ENCODE measurements at places on chromosomes 3 and 15.
A peak's percentile ranks its signal among the peaks of the same experiment; 100 is the strongest.

DNA sequence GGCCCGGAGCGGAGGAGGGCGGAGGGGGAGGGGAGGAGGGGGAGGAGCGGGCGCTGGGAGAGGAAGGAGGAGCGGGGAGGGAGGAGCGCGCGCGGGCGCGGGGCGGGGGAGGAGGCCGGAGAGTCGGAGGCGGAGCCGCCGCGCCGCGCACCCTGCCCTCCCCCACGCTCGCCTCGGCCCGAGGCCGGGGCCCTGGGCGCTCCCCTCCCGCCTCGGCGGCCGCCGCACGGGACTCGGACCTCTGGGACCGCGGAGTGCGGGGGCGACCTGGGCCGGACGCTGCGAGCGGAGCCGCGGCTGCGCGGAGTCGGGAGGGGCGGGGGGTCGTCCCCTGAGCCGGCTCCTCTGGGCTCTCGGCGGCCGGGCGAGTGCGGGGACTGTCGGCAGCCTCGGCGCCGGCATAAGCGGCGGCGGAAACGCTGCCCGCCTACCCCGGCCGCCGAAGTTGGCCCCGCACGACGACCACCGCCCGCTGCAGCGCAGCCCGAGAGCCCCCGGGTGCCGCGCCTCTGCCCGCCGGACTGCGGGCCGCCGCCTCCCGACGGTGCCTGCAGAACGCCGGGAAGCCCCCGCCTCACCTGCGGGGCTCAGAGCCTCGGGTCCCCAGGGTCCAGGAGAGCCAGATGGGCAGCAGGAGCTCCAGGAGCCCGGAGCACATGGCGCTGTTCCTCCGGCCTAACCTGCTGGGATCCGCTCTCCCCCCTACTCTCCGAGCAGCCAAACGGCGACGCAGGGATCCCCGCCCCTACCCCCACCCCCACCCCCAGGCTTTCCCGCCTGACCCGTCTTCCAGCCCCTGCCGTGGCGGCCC lies 406 bp upstream of the GABRB3 start:
- DNase-seq, result peak; percentile 88

DNA sequence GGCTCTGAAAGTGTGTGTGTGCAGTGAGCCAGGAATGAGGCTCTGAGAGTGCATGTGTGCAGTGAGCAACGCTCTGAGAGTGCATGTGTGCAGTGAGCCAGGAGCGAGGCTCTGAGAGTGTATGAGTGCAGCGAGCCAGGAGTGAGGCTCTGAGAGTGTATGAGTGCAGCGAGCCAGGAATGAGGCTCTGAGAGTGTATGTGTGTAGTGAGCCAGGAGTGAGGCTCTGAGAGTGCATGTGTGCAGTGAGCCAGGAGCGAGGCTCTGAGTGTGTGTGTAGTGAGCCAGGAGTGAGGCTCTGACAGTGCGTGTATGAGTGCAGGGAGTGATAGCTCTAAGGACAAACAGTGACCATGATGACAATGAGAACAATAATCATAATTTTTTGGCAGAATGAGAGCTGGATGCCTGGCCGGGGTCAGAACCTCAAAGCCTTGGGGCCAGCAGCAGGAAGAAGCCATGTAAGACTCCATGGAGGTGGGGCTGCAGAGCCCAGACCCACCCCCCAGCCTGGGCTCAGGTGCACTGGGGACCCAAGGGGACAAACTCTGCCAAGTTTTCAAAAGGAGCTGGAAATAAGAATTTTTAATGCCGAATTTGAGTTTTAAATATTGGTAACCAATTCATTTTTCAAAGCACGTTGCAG lies 85.7 kb upstream of the PRR20G start:
- DNase-seq, result no peak

GRCh38 chr15:89776274-89777072 lies at the start of gene MESP2:
Gene MESP2, plus strand, starts transcription at chr15:89776332. Its CDS starts 26 bp downstream, at chr15:89776358.
- no peak for DNase-seq

GRCh38 chr3:192244591-192244990 lies 482.8 kb downstream of the FGF12 start:
- DNase-seq, result no peak

- DNase-seq, result no peak
These were observed 15.1 kb upstream of the RFTN1 start for GRCh38 chr3:16528581-16528993.

GRCh38 chr15:38688761-38689160 lies 124.1 kb upstream of the RASGRP1 start:
- no peak for DNase-seq

GRCh38 chr3:16807391-16807790 lies 77.4 kb upstream of the PLCL2 start:
- no peak for DNase-seq

- no peak for DNase-seq
These were observed 113.9 kb downstream of the DGKG start for GRCh38 chr3:186247821-186248814.

DNA sequence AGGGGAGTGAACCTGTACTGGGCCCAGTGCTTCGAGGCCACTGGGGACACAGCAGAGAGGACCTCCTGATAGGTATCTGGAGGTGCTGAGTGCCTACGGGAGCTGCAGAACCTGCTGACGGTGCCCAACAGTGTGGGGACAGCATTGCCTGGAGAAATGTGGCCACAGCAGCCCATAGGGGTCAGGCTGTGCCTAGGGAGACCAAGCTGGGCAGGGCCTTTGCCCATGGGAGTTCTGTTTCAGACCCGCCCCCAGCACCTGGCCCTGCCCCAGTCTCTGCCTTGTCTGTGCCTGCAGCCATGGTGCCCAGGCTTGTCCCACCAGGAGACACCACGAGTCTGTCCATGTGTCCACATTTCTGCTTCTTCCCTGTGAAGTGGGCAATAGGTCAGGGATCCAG lies 15.3 kb upstream of the RPL32 start:
- DNase-seq, result no peak

- DNase-seq, result peak; percentile 23
These were observed 18.5 kb downstream of the CPNE4 start for GRCh38 chr3:132016061-132017041.

GRCh38 chr3:130935761-130936492 lies 42.0 kb downstream of the ATP2C1 start:
- DNase-seq, result no peak

GRCh38 chr3:102400142-102400541 lies 34.7 kb upstream of the ZPLD1 start:
- DNase-seq, result peak; percentile 23

- no peak for DNase-seq
These were observed 85.7 kb downstream of the SLMAP start for GRCh38 chr3:57841818-57842217.

DNA sequence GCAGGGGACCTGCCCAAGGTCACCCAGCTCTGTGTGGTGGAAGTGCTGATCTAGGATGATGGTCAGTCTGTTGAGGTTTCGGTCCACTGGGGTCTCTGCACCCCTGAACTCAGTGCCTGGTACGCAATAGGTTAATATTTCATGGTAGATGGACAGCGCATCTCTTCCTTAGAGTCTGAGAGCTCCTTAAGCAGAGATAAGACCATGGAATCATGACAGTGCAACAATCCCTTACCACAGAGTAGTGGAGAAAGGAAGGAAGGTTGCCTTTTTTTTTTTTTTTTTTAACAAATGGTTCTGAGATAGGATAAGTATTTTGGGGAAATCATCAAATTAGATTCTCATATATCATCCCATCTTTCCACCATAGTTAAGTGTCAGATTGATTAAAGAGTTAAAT lies 79.8 kb upstream of the SLC6A1 start:
- no peak for DNase-seq

DNA sequence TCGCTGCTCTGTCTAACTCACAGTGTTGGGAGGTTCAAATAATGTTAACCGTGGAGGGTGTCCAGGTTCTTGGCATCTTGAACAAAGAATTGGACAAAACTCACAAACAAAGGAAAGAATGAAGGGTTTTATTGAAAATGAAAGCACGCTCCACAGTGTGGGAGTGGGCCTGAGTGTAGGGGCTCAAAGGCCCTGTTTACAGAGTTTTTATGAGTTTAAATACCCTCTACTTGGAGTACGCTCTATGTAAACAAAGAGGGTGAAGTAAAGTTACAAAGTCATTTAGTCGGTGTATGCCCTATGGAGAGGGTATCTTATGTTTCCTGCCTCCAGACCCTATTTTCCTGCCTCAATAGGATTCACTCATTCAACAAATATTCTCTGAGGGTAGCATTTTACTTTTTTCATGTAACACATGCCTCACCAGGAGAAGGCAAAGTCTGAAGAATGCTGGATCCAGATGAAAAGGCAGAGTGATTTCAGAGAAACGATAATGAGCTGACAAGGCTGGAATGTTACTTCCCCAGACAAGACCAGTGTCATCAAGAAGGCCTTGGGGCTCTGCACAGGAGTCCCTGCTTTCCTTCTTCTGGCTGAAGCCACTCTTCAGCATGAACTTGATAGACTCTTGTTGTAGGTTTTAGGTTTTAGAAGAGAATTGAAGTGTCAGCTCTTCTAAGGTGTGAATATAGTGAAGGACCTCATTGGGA lies 163.6 kb downstream of the FAM43A start:
- DNase-seq, result no peak

DNA sequence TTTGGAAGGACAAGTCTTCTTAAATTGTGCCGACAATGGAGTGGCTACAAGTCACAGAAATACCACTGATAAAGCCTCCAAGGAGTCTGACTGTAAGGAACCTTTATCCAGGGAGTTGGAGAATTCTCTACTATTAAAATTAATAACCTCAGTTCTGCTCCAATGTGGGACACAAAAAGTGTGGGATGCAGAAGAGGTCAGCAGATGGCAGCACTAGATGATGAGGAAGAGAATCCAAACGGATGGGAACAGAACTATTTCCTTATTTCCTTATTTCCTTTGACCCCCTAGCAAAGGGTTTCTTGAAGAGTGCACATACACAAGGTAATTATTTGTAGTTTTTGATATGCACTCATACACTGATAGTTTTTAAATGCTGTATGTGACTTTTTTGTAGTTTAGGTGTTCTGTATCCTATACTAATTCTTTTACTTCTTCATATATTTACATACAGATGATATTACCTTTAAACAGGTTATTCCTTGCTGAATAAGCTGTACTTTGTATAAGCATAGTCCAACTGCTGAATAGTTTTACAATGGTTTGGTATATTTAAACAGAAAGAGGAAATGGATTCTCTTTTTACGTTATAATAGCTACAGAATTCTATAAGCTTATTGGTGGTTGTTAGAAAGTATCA lies 25.6 kb upstream of the NLGN1 start:
- DNase-seq, result peak; percentile 29

DNA sequence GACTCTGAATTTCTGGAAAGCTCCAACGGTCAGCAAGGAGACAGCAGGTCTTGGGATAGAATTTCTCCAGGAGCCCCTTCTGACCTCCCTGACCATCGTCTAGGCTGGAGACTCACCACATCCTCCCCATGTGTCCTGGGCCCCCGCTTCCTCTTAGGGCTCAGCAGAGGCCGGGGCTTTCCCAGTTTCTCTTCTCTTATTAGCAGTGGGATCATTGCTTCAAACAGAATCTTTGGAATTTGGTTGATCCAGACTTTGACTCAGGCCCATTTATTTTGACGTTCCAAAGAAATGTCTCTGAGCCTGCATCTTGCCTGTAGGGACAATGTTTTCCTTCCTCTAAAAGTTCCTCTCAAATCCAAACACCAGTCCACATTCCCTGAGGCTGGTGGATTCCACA lies 38.4 kb upstream of the SLC6A6 start:
- no peak for DNase-seq

GRCh38 chr15:63344731-63345390 lies 36.8 kb downstream of the CA12 start:
- no peak for DNase-seq

DNA sequence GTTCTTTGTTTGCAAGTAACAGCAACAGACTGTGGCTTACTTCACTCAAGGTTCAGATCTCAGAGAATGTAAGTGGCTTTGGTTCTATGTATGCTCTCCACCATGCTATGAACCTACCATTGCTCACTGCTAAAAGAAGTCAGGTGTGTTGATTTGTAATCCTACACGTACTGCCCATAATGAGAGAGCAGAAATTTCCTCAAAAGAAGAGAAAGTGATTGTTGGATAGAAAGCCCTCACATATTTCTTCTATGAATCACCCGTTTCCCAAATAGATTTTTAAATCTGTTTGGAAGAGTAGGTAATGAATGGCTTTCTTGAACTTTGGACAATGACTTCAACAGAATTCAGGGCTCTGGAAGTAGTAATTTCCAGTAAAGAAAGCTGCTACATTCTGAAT lies 565.4 kb downstream of the ROBO2 start:
- peak; percentile 9 for DNase-seq

GRCh38 chr3:193605876-193606275 lies 12.9 kb downstream of the OPA1 start:
- peak; percentile 53 for DNase-seq

DNA sequence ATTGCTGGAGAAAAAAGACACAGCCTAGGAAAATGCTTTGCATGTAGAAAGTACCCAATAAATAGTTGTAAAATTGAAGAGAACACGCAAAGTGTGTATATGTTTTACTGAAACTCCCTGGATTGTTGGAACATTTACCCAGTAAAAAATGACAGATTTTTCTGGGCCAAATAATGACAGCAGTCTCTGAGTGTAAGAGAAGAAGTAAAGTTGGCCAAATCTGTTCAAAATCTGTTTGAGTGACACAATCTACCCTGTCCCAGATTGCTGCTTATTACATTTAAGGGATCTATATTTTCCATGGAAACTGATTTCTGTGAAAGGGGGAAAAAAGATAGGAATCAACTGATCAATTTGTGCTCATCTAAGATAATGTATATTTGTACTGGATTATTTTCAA lies 267.9 kb downstream of the TUSC7 start:
- no peak for DNase-seq

DNA sequence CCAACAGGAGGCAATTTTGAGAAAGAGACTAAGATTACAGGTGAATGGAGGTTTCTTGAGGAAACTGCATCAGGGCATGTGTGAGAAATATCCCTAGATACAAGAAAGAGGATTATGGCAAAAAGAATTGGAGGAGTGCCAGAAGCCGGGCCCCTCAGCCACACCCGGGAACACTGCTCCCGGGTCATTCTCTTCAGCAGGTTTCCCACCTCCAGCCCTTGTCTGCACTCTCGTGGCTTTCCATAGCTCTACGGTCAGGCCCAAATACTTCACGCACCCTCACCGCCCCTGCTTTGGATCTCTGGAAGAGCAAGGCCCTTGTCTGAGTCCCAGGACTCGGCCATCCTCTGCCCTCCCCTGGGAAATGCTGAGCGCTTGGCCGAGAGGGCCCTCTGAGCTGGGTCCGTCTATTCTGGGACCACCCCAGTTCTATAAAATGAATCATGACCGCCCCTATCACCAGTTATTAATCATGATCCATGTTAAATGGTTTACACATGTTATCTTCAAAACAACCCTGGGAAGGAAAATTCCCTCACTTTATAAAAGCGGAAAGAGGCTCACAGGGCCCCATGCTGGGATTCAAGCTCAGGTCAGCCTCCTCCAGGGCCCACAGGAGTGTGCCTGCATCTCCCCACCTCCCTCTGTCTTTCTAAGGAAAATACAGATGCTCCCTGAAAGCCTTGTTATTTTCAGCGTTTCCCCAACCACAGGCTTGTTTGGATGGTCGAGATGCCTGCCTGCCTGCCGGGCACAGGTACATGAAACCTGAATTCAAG lies 38.8 kb upstream of the SPTBN5 start:
- DNase-seq, result no peak

- DNase-seq, result no peak
These were observed 29.6 kb upstream of the SPTBN5 start for GRCh38 chr15:41923401-41923997.

GRCh38 chr3:181917027-181917426 lies 205.3 kb downstream of the SOX2 start:
- DNase-seq, result no peak

GRCh38 chr3:114329823-114330222 lies 36.0 kb downstream of the TIGIT start:
- DNase-seq, result no peak

GRCh38 chr15:72516777-72517176 lies 42.6 kb downstream of the ARIH1 start:
- DNase-seq, result no peak

GRCh38 chr3:133926736-133927539 lies 31.3 kb upstream of the RAB6B start:
- DNase-seq, result no peak

- no peak for DNase-seq
These were observed 5.5 kb downstream of the MAP6D1 start for GRCh38 chr3:183819831-183820230.

Measured in urothelium cell line (cell line).